ENCODE measurements at places on chromosomes 1 and 21.

DNA sequence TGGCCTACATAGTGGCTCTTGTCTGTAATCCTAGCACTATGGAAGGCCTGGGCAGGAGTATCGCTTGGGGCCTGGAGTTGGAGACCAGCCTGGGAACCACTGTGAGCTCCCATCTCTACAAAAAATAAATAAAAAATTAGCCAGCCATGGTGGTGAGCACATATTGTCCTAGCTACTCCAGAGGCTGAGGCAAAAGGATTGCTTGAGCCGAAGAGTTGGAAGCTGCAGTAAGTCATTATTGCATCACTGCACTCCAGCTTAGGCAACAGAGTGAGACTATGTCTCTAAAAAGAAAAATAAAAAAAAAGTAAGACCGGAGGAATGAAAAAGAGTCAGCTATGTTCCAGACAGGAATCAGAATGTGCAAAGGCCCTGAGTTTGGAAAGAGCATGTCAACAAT is 115.3 kb downstream of the CYYR1 start:
- DNase-seq: no peak

GRCh38 chr1:170967042-170967910 is 31.9 kb downstream of the MROH9 start:
- DNase-seq: peak; percentile 29

DNA sequence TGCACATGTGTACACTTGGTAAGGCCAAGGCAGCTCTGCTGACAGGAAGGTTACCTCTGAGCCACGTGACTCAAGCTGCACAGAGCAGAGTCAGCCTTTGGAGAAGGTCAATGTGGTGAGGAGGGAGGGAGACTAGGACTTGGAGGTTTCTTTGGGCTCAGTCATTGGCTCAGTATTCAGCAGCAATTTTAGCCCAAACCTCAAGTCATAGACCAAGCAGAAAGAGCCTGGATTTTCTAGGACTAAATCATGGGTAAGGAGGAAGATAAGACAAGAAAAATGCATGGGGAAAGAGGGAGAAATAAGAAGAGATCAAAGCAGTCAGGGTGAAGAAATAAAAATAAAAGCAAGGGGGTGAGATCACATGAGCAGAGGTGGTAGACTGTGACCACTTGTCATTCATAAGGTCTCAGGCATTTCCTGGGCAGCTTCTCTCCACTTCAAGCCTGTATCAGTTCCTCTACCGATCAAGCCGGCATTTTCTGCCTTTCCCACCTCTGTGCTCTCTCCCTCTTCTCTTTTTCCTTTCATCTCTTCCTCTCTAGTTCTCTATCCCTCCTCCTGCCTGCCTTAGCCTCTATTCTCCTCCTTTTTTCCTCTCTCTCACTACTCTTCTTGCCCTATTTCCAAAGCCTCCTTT is 51.7 kb upstream of the DUSP10 start:
- no peak for DNase-seq

DNA sequence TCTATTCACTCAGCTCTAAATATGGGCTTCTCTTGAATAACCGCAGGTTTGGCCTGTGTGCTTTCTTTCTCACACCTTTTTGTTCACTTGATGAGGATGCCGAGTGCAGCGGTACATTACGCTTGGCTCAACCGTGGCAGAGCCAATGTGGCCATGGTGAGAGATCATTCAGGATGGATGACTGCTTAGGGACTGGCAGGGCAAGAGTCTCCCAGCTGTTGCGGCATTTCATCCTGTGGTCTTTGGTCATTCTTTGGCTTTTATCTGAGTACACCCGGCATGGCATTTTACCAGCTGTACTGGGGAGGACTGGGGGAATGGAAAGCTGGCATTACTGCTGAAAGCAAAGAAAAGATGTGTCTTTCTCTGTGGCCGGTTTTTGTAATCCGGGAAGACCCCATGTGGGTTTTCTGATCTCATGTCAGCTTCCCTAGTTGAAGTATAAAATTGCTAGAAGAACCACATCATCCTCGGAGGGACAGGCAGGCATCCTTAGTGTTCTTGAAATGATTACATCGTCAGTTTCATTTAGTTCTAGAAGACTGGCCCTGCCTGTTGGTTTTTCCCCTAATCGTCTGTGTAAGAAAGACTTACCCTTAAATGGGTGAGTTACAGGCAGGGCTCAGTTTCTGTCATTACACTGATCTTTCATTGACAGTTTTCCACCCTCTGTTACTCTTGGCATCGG is 15.1 kb downstream of the PCP4 start:
- DNase-seq: no peak

DNA sequence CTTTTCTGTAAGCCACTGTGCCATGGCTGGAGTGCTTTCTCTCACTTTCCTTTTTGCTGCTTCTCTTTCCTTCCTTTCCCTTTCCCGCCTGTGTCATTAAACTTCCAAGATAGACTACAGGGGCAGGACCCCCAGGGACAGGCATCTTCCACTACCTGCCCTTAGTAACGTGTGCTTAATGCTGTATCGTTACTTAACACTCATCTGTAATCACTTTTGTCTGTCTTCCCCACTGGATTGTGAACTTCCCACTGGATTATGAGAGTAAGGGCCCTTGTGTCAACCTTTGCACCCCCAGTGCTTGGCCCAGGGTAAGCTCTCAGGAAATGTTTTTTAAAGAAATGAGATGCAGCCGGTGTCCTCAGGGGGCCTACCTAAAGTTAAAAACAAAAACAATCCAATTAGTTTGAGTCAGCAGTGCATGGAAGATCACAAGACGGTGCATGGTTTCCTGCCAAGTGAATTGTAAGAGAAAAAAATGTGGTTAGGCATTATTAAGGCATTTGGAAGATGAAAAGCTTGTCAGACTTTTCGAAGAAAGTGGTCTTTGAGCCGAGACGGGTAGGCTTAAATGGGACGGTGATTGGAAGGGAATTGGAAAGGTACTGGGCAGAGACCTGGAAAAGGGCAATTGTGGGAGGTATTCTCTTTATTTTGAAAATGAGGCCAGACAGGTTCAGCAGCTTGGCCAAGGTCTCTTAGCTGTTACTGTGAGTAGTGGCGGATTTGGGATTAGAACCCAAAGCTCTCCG is 958 bp downstream of the LYPLAL1 start:
- peak; percentile 60 for DNase-seq

DNA sequence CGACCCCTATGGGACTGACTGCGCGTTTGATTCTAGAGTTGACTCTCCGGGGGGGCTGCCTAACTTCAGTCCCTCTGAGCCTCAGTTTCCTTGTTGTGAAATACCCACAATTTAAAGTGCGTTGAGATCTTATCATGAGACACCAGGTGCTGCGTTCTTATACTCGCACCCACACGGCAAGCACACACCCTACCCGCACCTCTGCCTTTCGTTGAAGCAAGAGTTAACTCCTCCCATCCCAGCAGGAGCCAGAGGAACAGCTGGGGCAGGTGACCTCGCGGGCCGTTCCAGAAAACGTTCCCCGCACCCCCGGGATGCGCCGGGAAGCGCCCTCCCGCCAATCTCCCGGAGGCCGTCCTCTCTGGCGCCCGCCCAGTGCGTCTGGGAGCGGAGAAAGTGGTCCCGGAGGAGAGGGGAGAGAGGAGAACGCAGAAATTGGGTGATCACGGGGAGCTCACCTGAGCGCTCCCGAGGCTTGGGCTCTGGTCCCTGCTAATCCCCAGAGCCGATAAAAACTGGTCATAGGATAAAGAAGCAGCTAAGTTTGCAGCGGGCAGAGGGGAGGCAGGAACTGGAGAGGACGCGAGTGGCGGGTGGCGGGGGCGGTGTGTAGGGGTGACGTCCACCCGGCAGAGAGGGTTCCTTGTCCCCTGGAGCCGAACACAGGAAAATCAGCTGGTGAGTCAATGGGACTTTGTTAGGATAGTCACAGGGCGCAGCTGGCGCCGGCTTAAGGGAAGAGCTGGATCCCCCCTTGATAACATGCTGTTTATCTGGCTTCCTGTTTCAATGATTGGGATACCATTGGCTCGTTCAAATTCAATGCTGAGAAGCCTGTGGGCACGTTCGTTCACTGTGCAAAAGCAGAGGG is 869 bp downstream of the NAV1 start:
- no peak for DNase-seq

DNA sequence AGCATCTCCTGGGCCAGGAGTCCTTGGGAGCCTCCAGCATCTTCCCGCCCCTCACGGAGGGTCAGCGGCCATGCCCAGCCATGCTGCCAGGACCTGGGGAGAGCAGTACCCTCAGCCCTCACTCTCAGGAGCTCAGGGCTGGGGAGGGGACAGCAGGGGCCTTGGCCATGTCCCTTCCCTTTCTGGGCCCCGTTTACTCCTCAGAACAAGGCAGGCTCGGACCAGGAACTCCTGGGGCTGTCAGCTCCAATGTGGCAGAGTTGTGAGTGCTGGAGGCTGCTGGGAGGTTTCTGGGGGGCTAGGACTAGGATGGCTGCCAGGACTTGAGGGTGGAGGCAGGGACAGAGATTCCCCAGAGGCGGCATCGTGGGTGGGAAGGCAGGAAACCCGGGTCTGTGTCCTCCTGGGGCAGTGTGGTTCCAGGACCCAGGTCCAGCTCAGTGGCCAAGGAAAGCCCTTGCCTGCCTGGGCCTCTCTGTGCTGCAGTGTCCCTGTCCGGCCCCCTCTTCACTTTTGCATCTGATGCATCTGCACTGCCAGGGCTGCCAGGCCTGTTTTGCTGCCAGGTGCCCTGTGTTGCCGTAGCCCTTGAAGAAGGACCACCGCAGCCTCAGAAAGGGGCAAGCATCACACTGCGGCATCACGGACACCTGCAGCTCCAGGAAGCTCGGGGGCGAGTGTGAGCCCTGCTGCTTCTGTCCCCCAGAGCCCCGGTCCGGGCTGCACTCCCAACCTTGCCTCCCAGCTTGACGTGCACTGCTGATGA is 223.9 kb downstream of the CAMTA1 start:
- DNase-seq: no peak

DNA sequence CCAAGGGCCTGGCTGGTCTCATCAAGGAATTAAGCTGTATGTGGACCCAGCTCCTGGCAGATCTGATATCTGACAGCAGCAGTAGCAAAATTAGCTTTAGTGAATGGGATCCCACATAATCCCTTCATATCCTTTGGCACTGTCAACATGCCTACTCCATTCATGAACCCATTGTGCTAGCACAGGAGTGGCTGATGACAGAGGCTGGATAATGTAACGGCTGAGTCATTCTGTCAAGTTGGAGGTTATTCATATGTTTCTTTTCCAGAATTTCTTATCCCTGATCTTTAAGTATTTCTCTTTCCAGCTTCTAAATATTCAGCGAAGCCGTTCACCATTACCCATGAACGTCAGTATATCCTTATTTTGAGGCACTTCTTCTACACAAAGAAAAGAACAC is 84.3 kb downstream of the EXTL2 start:
- no peak for DNase-seq

DNA sequence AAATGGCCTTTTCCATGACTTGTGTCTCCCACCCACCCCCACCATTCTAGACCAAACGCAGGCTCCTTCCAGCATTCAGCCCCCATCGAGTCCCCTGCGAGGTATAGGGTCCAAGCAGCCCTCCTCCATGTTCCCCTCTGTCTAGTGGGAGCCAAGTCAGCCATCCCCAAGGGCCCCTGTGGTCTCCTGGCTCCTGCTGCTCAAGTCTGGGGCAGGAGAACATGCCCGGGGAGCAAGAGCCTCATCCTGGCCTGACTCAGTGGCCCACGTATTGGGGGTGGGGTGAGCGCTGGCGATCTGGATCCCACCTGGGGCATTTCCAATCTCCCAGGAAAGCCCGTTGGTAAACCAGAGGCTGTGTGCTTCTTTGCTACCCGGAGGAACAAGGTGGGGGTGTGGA is 4.1 kb upstream of the PRDM16 start:
- no peak for DNase-seq

DNA sequence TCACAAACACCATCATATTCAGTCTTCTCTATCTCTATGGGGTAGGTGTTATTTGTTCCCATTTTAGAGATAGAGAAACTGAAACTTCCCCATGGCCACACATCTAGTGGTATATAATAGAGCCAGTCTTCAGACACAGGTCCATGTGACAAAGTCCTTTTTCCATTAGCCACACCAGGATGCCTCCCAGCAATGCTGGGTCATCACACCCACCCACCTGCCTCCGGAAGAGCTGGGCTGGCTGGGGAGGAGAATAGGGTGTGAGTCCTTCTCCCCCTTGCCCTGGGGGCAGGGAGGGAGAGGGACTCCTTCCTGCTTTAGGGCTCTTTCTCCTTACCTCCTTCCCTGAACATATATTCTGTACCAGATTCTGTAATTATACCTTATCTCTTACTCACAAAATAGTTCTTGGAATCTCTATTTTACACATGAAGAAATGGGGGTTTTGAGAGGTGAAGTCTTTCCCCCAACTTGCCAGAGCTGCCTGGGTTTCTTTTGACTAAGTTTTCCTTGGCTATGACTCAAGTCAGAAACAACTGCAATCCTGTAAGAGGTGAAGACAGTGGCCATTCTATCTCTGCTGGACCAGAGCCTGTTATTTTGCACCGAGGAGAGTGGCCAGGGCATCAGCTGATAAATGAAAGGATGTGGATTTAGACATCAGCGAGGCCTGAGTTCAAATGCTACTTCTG is 30.0 kb downstream of the SOX13 start:
- no peak for DNase-seq

- DNase-seq: no peak
Observed at GRCh38 chr1:173082913-173083312, 32.2 kb upstream of the TNFSF18 start.

DNA sequence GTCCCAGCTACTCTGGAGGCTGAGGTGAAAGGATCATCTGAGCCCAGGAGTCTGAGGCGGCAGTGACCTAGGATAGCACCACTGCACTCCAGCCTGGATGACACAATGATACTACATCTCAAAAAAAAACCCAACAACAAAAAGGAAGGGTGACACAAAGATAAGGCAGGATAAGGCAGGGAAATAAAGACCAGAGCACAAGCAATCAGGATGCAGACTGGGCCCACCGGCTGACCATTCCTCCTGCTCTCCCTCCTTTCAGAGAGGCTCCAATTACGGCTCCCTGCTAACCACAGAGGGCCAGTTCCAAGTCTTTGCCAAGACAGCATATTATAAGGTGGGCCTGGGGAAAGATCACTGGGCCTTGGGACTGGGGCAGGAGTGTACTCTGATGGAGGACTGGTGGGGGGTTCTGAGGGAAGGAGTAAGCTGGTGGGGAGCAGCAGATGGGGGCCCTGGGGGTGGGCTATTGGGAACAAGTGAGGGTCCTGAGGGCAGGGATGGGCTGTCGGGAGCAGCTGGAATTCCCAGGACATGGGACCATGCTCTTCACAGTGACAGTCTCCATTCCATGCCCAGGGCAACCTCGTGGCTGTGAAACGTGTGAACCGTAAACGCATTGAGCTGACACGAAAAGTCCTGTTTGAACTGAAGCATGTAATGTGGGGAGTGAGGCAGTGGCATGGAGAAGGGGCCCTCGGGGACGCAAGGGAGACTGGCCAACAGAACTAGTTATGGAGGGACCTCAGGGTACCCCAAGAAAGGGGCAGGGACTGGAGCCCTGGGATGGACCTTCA is 7.3 kb downstream of the NPR1 start:
- DNase-seq: no peak

Measured in AG09309 (cell line).